ENCODE measurements at places on chromosomes 1 and 21.

- no peak for DNase-seq
Observed at GRCh38 chr1:90719330-90720144, 2.4 kb upstream of the BARHL2 start.

DNA sequence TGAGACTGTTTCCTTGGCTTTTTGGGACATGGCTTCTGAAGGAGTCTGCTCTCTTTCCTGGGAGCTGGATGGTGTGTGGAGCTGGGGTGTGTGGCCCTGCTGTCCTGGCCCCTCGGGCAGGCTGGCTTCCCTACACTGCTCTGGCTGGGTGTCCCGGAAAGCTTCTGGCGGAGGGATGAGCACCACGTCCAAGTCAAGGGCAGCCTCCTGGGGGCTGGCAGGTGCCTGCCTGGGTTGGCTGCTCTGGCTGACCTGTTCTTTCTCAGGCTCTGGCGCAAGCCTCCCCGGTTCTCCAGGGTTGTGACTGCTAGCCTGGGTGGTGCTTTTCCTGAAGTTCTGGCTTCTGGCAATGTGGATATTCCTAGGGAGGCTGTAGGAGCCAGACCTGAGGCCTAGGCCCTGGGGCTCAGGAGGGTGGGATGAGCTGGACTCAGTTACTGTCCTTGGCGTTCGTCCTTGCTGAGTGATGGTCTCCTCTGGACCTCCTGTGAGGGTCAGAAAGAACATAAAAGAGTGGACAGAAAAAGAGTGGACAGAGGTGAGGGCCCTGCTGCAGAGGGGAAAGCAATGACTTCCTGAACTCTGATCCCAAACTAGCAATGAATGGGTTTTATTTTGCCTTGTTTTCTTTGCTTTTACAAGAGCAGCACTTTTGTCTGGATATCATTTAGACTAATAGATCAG lies 9.4 kb downstream of the C1orf116 start:
- no peak for DNase-seq

DNA sequence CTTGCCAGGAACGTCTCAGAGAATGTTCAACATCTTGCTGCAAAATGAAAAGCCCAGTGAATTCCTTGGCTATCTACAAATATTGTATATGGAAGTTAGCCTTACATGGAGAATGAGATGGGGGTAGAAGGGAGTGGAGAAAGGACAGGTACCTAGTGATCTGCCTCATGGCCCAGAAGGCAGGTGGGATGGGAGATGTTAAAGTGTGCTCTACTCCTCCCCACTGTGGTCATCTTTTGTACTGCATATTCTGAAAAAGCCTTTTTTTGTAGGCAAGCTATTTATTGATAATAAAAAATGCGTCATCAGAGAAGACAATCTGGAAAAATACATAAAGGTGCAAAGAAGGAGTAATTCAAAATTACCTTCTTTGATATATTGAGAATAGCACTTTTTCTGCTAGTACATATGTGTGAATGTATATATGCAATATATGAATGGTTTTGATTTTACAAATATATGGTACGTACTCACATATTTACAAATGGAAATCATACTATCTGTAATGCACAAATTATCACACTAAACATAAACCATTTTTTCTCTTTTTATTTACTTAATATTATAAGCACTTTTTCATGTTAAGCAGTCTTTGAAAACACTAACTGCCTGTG lies 19.1 kb upstream of the SLC5A9 start:
- DNase-seq: no peak

DNA sequence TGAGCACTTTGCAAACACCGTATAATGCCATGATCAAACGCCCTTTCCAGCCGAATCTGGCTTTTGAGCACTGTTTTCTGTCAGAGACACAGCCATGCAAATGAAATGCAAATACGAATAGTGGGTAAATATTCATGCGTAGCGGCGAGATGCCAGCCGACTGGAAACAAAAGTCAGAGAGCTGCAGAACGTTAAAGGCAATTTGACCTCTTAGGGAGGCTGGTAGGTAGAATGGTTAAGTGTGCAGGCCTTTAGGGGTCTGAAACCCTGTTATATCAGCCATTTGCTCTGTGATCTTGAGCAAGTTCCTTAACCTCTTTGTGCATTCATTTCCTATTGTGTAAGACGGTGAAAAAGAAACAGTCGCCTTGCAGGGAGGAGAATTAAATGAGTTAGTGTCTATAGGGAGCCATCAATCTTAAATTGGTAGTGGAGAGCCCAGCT lies 6.5 kb upstream of the SDHB start:
- no peak for DNase-seq

DNA sequence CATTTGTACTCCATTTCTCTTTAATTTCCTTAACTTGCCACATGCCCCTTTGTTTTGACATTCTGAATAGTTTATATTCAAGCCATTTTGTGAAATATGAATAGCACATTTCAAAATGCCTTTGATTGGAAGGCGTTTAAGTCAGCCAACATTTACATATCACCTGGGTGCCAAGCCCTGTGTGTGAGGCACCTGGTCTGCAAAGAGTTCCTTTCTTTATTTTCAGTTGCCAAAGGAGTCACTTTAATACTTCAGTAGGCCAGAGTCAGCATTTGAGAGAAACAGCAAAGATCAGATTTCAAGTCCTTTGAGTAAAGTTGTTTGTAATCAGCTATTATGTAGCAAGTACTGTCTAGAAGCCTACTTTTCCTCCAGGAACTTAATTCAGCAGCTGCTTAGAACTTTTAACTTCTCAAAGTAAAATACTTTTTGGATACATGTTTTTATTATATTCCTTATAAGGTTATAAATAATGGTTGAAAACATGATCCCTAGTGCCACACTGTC lies 70.8 kb downstream of the DTL start:
- DNase-seq: no peak

DNA sequence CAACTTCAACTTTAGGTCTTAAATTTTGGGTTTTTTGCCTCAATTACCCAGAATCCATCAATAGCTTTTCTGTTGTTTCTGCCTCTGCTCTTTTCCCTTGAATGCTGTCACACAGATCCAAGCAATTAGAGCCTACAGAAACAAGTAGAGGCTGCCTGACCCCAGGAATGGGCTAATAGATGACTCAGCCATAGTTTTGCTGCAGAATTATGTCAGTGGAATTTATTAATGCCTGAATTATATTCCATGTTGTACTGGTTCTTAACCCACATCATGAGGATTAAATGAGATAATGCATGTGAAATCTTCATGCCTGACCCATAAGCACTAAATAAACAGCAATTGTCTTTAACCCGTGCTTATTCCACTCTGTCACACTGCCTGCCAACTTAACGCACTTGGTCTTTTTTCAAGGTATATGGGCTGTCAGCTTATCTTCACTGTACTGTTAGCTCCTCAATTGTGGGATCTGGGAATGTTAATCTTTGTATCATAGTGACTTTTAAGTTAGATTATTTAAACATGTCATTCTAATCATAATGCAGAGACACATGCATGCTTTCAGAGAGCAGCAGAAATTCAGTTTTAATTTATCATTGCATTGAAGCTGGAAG lies 213.3 kb downstream of the ROR1 start:
- DNase-seq: no peak

DNA sequence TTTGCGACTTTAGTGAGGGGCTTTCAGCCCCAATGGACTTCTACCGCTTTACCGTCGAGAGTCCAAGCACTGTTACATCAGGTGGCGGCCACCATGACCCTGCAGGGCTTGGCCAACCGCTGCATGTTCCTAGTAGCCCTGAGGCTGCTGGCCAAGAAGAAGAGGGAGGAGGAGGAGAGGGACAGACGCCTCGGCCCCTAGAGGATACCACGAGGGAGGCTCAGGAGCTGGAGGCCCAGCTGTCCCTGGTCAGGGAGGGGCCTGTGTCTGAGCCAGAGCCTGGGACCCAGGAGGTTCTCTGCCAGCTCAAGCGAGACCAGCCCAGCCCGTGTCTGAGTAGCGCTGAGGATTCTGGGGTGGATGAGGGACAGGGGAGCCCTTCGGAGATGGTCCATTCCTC lies 8.6 kb upstream of the SLC25A34 start:
- DNase-seq: no peak

GRCh38 chr1:165456114-165456513 lies 11.2 kb upstream of the RXRG start:
- no peak for DNase-seq

GRCh38 chr1:113542221-113542701 lies 151.9 kb downstream of the MAGI3 start:
- DNase-seq: no peak

Data from activated CD8-positive, alpha-beta memory T cell treated with anti-CD3 and anti-CD28 coated beads for 1 hour (primary cell).